ENCODE measurements at places on chromosomes 2 and 18. TPM values are rescaled to one million over a fixed set of nuclear protein-coding genes. Genes with fewer than 3 reads are reported as not detected.
A peak's percentile ranks its signal among the peaks of the same experiment; 100 is the strongest.

ABCG8 gene
- not detected for total RNA-seq

SULT1C3 gene
- total RNA-seq = not detected

VIT gene
- not detected for total RNA-seq

CRACDL gene
- total RNA-seq = not detected

GAL3ST2 gene
- 0.43 TPM for total RNA-seq

DNA sequence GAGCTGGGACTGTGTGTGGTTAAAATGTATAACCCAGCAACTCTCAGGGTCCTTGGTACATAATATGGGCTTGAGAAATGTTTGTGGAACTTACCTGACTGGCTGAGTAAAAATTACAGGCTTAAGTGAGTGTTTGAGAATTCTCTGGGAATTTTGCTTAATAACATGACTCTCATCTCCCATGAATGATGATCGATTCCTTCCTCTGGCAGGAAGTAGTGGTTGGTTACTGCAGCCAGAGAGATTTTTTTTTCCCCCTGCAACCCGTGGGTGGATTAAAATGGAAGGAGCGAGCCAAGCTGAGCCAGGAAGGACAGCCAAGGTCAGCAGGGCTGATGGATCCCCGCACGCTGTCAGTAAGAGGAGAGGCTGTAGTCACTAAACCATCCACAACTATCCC, 40.6 kb upstream of the RFX8 start:
- no peak for DNase-seq

- DNase-seq = no peak
These were observed 34.5 kb downstream of the MERTK start for GRCh38 chr2:111932841-111933291.

GRCh38 chr2:105439141-105439540, 40.3 kb upstream of the FHL2 start:
- DNase-seq = no peak

GRCh38 chr18:35466334-35466733, 31.4 kb downstream of the INO80C start:
- DNase-seq = no peak

DNA sequence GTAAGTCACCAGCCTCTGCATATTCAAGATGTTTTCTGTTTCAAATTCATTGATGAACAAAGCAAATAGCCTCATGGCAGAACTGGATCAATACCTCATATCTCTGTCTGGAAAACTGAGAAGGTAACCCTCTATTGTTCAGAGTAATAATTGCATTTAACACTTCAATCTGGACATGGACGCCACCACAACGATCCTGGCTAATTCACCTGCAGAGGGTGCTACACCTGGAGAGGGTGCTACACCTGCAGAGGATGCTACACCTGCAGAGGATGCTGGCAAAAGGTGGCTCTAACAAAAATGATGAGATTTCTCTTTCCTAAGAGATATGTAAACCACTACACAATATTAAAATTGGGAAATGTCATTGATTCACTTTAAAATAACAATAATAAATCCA, 183.1 kb upstream of the HNRNPA3 start:
- DNase-seq = no peak

DNA sequence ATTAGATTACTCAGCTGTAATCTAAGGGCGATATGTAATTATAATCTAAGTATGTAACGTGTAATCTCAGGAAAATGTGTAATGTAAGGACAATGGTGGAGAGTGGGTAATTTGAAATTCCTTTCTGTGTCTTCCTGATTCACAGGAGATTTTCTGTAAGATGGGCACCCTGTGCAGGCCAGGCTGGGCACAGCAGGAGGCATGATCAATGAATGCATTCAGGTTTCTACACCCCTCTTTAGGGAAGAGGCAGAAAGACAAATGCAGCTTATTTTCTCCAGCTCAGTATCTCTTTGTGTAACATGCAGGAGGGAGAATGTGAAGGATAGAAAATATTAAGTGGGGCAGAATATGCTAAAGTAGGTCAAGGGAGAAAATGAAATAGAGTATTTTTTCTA, 320.1 kb downstream of the PIK3C3 start:
- no peak for DNase-seq

DNA sequence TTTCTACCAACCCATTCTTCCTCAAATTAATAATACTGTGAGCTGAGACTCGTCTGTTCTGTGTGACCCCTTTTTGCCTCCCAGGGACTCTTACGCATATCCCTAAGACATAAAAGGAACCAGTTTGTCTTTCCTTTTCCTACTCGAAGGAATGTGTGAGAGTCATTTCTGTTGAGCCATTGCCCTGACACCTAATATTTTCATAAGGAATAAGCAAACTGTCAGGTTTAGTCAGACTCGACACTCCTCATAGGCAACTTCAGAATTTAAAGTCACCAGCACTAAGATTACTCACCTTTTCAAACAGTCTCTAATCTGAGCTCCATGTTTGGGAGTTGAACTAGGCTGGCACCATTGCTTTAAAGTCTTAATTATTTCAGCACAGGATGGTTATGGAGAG, 305.5 kb downstream of the IKZF2 start:
- DNase-seq = peak; percentile 42

DNA sequence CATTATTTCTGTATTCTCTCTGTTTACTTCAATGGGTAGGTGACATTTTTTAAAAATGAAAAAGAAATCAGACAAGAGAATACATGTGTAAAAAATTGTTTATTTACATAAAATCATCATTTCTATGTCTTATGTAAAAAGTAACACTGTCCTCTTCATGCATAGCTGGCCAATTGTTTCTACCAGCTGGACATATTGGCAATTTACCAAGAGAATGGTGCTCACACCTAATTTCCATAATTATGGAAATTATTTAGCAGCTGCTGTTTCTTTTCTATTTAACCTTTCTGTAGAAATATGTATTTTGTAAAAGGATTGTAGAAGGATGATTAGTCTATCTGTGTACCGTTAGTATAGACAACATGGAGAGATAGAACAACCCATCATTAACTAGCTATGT, 791.9 kb downstream of the TRIB2 start:
- DNase-seq = no peak

DNA sequence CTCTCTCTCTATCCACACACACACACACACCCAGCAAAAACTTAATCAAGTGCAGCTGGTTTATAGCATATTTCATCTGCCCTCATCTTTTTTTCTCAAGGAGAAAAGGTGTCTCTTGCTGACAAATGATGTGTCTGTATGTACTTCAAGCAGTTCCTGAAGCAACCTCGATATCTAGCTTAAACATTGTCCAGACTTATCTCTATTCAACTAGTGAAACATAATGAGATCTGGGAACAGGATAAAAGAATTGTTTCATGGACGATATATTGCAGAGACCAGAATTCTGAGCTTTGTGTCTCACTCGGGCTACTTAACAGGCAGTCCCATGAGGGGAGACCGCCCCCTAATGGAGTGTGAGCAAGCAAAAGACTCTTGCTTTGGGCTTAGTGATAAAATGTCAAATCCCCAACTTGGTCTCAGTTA, 929.2 kb upstream of the SOX11 start:
- DNase-seq = no peak

GRCh38 chr18:71798986-71799673, 745.0 kb downstream of the CBLN2 start:
- DNase-seq = peak; percentile 10

GRCh38 chr2:28068088-28068487, 177.6 kb downstream of the BABAM2 start:
- peak; percentile 81 for DNase-seq
